NCI-H1105 (cell line): ENCODE measurements at places on chromosomes 5 and 9.

DNA sequence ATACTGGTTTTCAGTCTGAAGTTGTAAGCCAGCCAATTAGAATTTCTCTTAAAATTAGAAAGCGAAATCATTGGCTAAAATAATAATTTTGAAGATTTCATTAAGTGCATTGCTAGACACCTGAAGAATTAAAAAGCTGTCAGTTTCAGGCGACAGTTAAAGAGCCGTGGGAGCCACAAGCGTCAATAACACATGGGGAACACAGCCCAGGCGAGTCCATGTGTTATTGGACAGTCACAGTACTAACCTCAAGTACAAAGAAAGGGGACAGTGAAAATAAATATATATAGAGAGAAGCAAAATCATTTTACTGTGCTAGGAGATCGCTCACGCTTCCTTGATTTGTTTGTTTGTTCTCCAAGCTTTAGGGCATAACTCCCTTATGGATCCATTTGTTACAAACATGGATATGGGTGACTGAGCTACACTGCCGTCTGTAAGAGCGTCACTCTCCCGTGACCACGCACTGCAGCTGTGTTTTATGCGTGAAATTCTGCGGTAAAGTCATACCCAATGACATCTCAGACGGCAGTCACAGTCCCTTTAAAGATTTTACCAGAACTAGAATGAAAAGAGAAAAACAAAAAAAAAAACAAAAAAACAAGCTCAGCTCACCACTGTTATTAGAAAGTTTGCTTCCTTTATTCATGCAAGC, 83.2 kb downstream of the USP20 start:
- no peak for DNase-seq

GRCh38 chr5:140607031-140607430, 25.9 kb downstream of the CD14 start:
- DNase-seq, result no peak

DNA sequence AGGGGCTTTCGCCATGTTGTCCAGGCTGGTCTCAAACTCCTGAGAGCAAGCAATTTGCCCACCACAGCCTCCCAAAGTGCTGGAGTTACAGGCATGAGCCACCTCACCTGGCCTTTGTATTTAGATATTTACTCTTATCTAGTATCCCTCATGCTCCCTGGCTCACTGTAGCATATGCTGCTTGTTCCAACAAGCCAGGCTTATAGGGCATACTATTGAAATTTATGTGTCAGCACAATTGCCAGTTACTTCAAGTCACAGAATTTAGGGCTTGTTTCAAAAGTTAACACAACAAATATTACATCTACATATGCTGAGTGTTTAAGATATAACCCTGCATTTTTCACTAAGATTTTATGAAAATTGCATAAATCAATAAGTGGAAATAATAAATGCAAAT, 469.2 kb upstream of the ZNF608 start:
- no peak for DNase-seq

DNA sequence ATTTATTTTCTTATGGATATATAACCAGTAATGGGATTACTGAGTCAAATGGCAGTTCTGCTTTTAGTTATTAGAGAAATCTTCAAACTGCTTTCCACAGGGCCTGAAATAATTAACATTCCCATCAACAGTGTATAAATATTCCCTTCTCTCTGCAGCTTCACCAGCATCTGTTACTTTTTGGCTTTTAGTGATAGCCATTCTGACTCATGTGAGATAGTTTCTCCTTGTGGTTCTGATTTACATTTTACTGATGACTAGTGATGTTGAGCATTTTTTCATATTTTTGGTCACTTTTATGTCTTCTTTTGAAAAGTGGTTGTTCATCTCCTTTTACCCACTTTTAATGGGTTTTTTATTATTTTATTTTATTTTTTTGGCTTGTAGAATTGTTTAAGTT, 1290.3 kb upstream of the CDH9 start:
- DNase-seq, result no peak

- DNase-seq, result no peak
Measured at GRCh38 chr5:154557548-154557947, 79.5 kb upstream of the HAND1 start.

DNA sequence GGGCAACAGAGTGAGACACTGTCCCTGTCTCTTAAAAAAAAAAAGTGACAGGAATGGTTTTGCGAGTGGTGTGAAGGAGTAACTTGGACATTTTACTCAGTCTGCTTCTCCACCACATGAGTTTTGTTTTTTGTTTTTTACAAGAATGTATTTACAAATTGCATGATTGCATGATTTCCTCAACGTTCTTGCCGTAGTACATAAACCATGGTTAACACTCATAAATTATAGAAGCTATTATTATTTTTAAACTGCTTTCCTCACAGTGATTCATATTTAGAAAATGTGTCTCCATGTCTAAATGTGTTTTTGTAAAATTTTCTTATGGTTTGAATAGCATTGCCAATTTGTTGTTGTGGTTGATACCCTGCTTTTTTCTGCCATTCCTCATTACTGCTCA, 220.0 kb downstream of the GOLPH3 start:
- DNase-seq, result no peak
